Brain pericyte (primary cell): ENCODE measurements at places on chromosomes 12 and 14.

- DNase-seq: peak; percentile 67
Measured at GRCh38 chr12:124779161-124780141, 84.2 kb downstream of the SCARB1 start.

- no peak for DNase-seq
Measured at GRCh38 chr12:54030889-54031471, 1.9 kb upstream of the HOXC5 start.

DNA sequence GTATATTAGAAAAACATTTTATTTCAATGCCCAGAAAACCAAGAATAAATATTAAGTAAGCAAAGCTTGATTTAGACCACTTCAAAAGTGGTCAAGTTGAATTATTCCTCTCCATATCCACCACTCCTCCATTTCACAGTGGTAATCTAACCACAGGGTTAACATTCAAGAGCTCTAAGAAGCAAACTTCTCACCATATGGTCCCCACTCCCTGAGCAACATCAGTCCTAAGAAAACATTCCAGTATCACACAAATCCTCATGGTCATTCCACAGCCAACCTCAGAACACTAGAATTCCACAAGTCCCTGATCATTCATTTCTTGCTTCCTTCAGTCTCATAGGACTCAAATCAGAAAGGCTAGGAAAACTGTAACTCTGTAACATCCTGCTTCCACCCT lies 47.9 kb downstream of the ST8SIA1 start:
- peak; percentile 79 for DNase-seq

GRCh38 chr14:101062065-101062450 lies 158.5 kb upstream of the RTL1 start:
- no peak for DNase-seq

GRCh38 chr12:46938071-46938678 lies 112.4 kb upstream of the SLC38A4 start:
- no peak for DNase-seq
